ENCODE measurements at places on chromosomes 1 and 21.

- DNase-seq, result no peak
These were observed 46.5 kb downstream of the NCF2 start for GRCh38 chr1:183543619-183544204.

GRCh38 chr1:198676253-198676652, 37.4 kb downstream of the PTPRC start:
- no peak for DNase-seq

GRCh38 chr1:31605908-31606427, 11.5 kb upstream of the HCRTR1 start:
- DNase-seq, result no peak

GRCh38 chr1:209029737-209030136, 553.8 kb upstream of the CAMK1G start:
- DNase-seq, result no peak

DNA sequence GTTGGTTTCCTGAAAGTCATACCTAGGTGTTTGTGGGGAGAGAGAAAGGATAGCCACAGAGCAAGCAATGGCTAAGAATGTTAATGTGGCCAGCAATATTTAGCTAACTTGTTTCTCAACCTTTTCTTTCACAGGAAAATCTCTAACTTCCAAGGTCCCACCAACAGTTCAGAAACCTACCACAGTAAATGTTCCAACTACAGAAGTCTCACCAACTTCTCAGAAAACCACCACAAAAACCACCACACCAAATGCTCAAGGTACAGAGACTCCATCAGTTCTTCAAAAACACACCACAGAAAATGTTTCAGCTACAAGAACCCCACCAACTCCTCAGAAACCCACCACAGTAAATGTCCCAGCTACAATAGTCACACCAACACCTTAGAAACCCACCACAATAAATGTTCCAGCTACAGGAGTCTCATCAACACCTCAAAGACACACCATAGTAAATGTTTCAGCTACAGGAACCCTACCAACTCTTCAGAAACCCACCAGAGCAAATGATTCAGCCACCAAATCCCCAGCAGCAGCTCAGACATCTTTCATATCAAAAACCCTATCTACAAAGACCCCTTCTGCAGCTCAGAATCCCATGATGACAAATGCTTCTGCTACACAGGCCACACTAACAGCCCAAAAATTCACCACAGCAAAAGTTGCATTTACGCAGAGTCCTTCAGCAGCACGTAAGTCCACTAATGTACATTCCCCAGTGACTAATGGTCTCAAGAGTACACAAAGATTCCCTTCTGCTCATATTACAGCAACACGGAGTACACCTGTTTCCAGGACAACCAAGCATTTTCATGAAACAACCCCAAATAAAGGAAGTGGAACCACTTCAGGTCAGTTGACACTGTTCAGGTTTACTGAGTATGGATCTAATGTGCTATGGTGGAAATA, 15.3 kb downstream of the CD55 start:
- DNase-seq, result no peak

GRCh38 chr1:85027242-85027983, 20.9 kb downstream of the MCOLN3 start:
- DNase-seq, result no peak

DNA sequence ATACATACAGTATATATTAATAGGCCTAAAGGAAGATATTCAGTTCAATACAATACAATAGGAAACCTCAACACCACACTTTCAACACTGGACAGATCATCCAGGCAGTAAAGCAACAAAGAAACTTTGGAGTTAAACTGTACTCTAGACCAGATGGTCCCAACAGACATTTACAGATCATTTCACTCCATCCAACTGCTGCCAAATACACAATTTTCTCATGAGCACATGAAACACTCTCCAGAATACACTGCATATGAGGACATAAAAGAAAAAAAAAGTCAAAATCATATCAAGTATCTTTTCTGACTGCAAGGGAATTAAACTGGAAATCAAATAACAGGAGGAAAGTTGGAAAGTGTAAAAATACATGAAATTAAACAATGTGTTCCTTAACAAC, 607.5 kb upstream of the BRINP3 start:
- no peak for DNase-seq

- DNase-seq, result no peak
These were observed 4.4 kb downstream of the DYRK1A start for GRCh38 chr21:37371041-37371397.

- no peak for DNase-seq
These were observed 59.8 kb downstream of the CAPN9 start for GRCh38 chr1:230807029-230807428.

DNA sequence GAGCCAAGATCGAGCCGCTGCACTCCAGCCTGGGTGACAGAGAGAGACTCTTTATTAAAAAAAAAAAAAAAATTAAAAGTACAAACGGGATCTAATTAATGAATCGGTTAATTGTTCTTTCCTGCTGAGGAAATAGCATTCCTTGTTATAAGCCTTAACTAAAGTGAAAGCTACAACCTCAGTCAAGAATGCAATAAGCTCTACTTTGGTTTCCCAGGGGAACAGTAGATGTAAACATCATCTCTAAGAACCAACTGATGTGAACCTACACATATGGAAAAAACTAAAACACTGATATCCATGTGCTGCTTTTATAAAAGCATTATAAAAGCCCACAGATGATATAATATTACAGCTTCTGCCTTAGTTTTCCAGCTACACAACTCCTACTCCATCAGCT, 41.9 kb downstream of the LPGAT1 start:
- no peak for DNase-seq

- DNase-seq, result no peak
These were observed 12.3 kb downstream of the RNU1-2 start for GRCh38 chr1:16907870-16908758.

- DNase-seq, result no peak
These were observed 30.8 kb downstream of the CAPZB start for GRCh38 chr1:19454265-19455146.

- no peak for DNase-seq
These were observed 109.8 kb downstream of the PATJ start for GRCh38 chr1:61851849-61852669.

DNA sequence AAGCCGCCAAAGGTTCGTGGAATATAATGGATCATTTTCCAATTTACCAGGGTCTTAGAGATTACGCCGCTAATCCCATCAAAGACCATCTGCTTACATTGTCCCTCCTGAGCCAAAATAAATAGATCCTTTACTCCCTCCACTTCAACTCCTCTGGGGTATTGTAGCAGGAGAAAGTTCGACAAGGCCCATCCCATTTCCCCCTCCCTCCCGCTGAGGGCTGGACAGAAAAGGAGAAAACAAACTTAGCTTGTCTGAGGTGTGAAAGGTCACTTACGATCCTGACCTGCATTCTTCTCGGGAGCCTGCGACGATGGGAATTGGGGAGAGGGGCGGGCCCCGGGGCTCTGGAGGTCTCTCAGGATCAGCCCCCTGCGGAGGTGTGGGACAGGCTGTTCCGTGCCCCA, 60.8 kb downstream of the MEF2D start:
- no peak for DNase-seq

- no peak for DNase-seq
These were observed 8.6 kb downstream of the ITGB2 start for GRCh38 chr21:44912158-44912473.

- no peak for DNase-seq
These were observed 628 bp downstream of the ARHGEF19 start for GRCh38 chr1:16211824-16212223.

DNA sequence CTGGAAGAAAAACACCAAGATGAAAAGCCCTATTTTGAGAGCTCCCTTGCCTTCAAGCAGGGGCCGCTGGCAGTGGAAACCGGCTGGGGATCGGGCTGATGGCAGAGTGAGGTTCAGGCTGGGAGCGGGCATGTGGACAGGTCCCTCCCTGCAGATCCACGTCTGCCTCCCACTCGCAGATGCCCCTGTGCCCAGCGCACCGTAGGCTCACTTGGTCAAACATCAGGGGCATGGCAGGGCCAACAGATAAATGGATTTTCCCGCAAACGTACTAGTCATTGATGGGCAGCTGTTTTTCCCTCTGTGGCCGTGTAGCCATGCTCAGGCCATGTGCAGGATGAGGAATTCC, 6.6 kb upstream of the C1orf174 start:
- DNase-seq, result no peak

DNA sequence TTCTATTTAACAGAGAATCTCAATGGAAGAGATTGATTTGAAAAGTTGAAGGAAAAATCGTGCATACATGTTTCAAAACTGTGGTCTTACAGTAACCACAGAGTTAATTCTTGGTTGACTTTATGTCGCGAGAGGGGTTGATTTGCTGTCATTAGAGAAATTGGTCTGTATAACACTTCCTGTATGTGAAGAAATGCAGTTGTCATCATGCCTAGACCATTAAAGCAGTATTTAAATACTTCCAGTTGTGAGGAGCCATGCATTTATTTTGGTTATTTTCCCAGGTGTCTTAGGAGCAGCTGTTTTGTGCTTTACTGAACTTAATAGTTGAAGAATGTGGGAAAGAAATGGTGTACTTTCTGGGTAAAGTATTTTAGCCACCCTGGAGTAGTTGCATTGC, 76.2 kb downstream of the NFIA start:
- DNase-seq, result no peak

DNA sequence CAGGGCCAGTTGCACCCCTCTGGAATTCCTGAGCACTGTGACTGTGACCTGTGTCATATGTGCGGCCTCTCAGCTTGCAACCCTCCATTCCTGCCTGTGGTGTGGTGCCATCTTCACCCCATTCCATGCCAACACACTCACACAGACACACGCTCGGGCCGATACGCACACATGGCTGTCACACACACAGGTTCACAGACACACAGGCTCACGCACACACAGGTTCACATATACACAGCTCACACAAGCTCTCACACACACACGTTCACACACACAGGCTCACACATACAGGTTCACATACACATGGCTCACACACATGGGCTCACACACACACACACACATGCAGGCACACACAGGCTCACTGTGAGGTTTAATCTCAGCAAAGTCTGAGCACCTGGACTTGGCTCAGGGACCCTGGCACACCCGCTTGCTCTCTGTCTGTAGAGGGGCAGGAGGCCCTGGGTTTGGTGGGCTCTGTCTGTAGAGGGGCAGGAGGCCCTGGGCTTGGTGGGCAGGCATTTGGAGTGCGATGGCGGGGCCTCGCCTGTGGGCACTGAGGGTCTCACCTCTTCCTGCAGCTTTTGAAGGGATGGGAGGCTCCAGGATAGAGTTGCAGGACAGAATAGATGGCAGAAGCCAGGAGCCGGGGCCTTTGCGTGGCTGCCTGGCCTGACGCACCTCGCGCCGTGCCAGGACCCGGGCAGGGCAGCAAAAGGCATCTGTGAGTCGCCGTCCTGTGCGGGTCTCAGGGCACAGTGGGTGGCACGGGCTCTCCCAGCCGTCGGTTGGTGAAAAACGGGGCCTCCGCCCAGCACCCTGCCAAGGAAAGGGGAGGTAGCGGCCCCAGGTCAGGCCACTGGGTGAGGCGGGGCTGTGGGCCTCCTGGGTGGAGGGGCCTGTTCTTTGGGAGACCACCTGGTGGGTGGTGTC, 17.1 kb downstream of the COL18A1 start:
- no peak for DNase-seq

GRCh38 chr1:8006037-8006963, 19.8 kb downstream of the ERRFI1 start:
- no peak for DNase-seq

- DNase-seq, result no peak
These were observed 69.3 kb upstream of the BCAR3 start for GRCh38 chr1:93750955-93751354.

GRCh38 chr1:206878456-206878855, 13.0 kb downstream of the IL20 start:
- DNase-seq, result no peak

GRCh38 chr1:209657140-209657879, 5.1 kb upstream of the LAMB3 start:
- no peak for DNase-seq

DNA sequence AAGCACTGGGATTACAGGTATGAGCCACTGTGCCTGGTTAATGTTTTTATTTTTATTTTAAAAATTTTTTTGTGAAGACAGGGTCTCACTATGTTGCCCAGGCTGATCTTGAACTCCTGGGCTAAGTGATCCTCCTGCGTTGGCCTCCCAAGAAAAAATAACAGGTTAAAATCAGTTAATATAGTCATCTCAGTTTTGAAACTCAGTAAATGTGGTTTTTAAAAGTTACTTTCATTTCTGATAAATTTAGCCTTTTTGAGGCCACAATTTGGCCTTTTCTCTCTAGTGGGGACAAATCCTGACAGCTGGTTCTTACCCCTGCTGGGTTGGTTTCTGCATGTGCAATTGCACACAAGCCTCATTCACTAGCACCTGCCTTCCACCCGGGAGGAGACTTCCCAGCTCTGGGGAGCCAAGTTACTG, 13.3 kb downstream of the PMF1 start:
- no peak for DNase-seq

DNA sequence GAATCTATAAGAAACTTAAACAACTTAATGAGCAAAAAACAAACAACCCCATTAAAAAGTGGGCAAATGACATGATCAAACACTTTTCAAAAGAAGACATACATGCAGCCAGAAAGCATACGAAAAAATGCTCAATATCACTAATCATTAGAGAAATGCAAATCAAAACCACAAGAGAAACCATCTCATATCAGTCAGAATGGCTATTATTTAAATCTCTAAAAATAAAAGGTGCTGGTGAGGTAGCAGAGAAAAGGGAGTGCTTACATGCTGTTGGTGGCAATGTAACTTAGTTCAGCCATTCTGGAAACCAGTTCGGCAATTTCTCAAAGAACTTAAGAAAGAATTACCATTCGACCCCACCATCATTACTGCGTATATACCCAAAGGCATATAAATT, 147.7 kb downstream of the FAF1 start:
- no peak for DNase-seq

DNA sequence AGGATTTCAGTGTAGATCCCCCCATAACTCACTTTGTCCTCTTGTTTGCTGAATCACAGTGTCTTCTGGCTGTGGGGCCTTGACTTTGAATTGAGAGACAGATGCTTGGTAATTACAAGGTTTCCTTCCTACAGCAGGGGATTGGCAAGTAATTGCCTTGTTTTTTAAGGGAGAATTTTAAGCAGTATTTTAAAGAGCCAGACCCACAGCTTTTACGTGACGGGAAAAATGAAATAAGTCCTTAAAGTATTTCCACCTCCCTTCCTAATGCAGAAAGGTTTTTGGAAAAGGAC, 41.0 kb downstream of the PGBD5 start:
- no peak for DNase-seq

DNA sequence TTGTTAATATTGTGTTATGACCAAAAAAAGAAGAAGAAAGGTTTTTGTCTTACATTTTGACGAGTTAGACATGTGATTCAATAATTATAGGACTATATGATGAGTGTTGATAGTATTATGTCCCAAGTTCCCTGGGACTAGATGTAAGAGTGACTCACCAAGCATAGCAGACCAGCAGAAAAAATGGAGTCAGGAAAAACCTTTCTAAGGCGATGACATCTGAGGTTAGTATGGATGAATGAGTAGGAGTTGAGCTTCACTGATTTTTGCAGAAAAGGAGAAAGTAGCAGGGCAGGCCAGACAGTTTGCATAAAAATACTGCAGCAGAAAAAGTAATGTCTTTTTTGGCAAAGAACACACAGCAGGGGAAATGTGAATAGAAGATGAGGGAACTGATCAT, 1041.3 kb upstream of the ADGRL4 start:
- DNase-seq, result no peak

All from cortex of kidney (tissue), 1 donor.